ENCODE measurements at places on chromosomes 6 and 20. TPM values are rescaled to one million over a fixed set of nuclear protein-coding genes. Genes with fewer than 3 reads are reported as not detected.
A peak's percentile ranks its signal among the peaks of the same experiment; 100 is the strongest.

DNA sequence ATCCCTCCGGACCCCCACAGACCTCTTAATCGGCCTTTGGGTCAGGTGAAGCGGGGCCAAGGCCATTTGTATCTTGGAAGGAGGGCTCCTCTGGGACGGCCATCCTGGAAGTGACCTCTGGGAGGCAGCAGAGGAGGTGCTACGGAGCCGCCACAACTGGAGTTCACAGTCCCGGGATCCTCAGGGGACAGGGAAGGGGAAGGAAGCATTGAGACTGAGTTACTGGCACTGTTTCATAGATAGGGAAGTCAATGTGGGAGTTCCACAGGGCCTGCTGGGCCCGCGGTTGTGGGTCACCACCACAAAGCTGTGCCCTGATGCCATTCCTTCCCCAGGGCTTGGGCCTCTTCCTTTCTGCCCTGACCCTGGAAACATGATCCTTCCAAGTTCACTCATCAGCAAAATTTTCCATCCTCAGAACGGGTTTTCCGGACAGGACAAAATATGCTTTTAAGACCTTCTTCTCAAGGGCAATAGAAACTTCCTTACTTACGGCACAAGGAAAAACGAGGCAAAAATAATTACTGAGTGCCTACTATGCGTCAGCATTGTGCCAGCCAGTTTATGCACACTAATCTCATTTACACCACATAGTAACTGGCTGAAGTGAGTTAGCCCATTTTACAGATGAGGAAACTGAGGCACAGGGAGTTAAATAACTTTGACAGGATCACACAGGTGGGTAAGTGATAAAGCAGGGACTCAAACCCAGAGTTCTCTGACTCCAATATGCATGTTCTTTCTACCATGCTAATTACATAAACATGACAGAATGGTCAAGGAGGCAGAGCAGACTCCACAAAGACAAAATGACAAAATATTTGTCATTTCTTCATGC lies 143.8 kb downstream of the UNC5CL start:
- H3K36me3 ChIP-seq, result no peaks in the 10 kb centered on the region
- DNase-seq, result peak; percentile 43

DNA sequence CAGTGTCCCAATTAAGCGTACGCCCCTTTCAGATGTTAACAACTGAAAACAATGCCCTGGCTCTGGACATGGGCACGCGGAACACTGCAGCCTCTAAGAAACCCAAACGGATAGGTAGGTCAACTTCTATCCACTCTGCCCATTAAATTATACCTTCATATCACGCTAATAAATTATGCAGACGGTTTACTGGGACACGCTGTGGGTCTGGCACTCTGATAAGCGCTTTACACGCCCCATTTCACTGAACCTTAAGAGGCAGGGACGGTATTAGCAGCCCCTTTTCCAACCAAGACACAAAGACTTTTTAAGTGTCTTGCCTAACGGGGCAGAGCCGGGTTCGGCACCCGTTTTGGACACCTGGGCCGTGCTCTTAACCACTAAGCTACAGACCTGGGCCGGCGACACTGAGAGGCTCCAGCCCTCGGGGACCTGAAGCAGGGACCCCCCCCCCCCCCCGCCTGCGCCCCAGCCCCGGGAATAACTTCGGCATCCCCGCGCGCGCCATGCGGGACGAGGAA lies 744 bp downstream of the STAU1 start:
- H3K27ac ChIP-seq, result peak overlapping the region; percentile 77
- H3K27me3 ChIP-seq, result peaks cover 5% of the 10 kb centered on the region
- no peak for DNase-seq
- H3K36me3 ChIP-seq, result no peaks in the 10 kb centered on the region

DNA sequence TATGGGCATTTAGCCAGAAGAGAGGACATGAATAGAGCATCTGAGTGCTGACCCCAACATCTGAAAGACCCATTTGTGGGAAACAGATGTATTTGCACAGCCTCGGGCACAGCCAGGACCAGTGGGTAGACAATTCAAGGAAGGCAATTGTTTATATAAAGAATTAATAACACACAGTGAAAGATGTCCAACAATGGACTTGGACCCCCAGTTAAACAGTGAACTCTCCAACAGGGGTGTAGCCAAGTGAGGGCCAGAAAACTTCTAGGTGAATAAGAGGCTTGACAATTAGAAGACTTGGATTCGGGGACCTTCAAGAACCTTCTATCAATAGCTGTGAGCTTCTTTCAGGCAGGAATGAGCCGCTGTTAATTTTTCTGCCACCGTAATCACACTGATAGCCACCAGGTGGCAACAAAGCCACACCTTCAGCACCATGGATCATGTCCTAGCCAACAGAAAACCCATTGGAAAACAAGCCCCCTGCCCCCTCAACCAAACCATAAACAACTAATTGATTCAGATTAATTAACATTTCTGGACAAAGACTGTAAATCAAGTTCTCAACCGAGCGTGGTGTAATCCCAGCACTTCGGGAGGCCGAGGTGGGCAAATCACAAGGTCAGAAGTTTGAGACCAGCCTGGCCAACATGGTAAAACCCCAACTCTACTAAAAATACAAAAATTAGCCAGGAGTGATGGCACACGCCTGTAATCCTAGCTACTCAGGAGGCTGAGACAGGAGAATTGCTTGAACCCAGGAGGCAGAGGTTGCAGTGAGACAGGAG lies 8.8 kb upstream of the SRSF6 start:
- no peaks in the 10 kb centered on the region for H3K27me3 ChIP-seq
- H3K4me3 ChIP-seq, result peak overlapping the region; percentile 49
- H3K4me1 ChIP-seq, result peaks cover 65% of the 10 kb centered on the region
- peak; percentile 70 for DNase-seq

DNA sequence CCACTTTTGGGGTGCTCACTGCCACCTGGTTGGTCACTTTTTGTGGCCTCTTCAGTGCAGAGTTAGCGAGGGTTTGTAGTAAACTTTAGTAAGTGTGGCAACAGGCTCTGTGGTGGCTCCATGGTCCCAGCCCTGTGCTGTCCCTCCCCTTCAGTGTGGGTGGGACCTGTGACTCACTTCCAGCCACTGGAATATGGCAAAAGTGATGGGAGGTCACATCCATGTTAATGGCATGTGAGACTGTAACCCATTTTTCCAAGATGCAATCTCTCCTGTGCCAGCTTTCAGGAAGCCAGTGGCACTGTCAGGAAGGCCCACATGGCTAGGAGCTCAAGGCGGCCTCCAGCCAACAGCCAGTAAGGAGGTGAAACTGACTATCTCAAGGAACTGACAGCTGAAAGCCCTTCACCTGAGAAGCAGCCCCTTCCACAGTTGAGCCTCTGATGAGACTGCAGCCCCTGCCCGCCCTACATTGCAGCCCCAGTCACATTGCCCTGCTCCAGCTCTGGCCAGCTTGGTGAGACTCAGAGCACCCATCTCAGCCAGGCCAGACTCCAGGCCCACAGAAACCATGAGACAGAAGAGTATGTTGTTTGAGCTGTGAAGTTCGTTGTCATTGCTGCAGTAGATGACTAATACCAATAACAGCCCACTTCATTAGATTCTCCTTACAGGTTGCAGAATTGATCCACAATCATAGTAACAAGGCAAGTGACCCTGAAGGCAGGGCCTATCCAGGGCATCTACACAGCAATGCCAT lies 13.1 kb upstream of the CST7 start:
- H3K36me3 ChIP-seq, result no peaks in the 10 kb centered on the region
- no peak overlapping the region for H3K4me3 ChIP-seq
- no peaks in the 10 kb centered on the region for H3K4me1 ChIP-seq

DNA sequence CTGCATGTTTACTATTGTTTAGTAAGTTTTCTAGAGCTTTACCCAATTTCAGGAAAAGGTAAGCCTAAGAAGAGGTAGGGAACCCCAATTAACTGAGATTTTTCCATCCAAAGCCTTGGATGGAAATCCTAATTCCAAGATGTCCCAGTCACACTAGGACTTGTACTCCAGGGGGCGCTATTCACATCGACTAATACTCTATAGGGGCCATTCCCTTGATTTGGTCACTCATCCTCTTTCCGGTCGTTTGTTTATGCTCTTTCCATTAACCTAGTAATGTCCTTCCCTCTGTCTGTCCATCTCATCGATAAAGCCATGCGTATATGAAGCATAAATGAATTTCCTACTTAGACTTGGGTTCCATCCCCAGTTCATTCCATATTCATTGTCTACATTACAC lies 80.8 kb upstream of the FUCA2 start:
- no peaks in the 10 kb centered on the region for H3K4me1 ChIP-seq
- no peak overlapping the region for H3K4me3 ChIP-seq
- no peak overlapping the region for H3K27ac ChIP-seq
- no peaks in the 10 kb centered on the region for H3K27me3 ChIP-seq

DNA sequence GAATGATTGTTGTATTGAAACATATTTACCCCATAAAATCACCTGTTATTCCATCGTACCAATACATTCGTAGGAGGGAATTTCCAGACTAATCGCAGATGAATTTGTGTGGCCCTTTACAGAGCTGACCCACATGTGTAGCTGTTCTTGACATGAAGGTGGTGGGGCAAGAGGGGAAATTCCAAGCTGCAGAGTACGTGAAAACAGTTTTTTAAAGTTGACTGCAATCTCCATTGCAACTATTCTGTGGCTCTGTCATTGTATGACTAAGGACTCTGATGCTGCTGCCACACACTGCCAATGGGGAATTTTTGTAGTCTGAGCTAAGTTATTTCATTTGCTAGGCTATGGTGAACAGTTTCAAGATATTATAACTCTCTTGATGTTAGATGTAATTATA lies 46.4 kb upstream of the ADTRP start:
- H3K4me3 ChIP-seq, result no peak overlapping the region
- DNase-seq, result no peak
- no peaks in the 10 kb centered on the region for H3K36me3 ChIP-seq
- H3K27me3 ChIP-seq, result 0 out of 2 replicates have a peak, but pooled peaks cover 3% of the 10 kb centered on the region
- H3K4me1 ChIP-seq, result no peaks in the 10 kb centered on the region
- no peak overlapping the region for H3K27ac ChIP-seq

DNA sequence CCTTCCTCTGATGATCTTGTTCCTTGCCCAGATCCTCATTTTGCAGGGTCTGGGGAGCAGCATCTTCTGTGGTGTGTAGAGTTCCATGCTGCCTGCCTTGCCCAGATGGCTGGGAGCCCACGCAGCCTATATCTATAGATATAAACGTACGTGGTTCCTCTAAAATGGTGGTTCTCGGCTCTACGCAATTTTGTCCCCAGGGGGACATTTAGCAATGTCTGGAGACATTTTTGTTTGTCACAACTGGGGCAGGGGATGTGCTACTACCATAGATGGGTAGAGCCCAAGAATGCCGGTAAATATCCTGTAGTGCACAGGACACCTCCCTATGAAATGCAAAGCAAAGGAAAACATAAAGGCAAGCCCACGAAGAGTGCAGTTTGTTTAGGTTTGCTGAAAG lies 98.4 kb upstream of the SPACA1 start:
- H3K27ac ChIP-seq, result no peak overlapping the region
- no peak for DNase-seq
- H3K27me3 ChIP-seq, result no peaks in the 10 kb centered on the region
- no peaks in the 10 kb centered on the region for H3K36me3 ChIP-seq

DNA sequence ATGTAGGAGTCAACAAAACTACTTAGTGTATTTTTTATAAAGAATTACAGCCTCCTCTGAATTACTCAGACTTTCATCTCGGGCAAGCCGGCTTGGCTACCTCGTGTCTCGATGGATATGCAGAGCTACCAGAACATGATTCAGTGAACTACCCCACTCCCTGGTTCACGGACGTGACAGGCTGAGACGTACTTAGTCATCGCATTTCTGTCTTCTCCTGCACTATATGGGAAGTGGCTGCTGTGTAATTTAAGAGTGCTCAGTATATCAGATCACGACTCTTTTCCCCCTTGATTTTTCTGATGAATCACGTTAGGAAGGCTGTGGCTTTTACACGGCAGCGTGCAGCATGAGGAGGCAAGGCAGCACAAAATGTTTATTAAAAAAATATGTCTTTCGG lies 302.7 kb upstream of the ZFP64 start:
- H3K27me3 ChIP-seq, result no peaks in the 10 kb centered on the region
- no peak for DNase-seq
- H3K4me1 ChIP-seq, result no peaks in the 10 kb centered on the region
- no peak overlapping the region for H3K27ac ChIP-seq

DNA sequence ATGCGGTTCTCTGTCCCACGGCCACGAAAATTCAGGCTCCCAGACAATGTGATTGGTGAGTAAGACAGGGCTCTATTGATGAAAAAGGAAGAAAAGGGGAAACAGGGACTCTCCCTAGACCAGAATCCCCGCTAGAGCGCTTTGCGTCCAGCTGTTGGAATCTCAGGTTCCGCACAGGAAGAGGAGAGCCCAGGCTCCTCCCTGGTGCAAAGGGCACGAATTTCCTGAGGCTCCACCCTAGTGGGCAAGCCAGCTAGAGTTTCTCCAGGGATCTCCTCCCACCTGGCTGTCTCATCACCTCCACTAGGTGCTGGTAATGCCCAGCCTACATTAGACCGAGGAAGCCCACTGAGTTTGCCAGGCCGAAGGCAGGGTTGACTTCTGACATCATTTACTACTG lies 135.9 kb upstream of the SOX4 start:
- peaks cover 55% of the 10 kb centered on the region for H3K4me1 ChIP-seq
- H3K27me3 ChIP-seq, result no peaks in the 10 kb centered on the region
- H3K4me3 ChIP-seq, result 0 out of 2 replicates have a peak overlapping the region, but pooled peaks have one; percentile 26
- H3K27ac ChIP-seq, result no peak overlapping the region

- H3K4me3 ChIP-seq, result no peak overlapping the region
- no peaks in the 10 kb centered on the region for H3K27me3 ChIP-seq
- H3K36me3 ChIP-seq, result no peaks in the 10 kb centered on the region
- H3K27ac ChIP-seq, result no peak overlapping the region
- no peaks in the 10 kb centered on the region for H3K4me1 ChIP-seq
- no peak for DNase-seq
Measured at GRCh38 chr6:73156793-73157767, 68.2 kb downstream of the KHDC1L start.

DNA sequence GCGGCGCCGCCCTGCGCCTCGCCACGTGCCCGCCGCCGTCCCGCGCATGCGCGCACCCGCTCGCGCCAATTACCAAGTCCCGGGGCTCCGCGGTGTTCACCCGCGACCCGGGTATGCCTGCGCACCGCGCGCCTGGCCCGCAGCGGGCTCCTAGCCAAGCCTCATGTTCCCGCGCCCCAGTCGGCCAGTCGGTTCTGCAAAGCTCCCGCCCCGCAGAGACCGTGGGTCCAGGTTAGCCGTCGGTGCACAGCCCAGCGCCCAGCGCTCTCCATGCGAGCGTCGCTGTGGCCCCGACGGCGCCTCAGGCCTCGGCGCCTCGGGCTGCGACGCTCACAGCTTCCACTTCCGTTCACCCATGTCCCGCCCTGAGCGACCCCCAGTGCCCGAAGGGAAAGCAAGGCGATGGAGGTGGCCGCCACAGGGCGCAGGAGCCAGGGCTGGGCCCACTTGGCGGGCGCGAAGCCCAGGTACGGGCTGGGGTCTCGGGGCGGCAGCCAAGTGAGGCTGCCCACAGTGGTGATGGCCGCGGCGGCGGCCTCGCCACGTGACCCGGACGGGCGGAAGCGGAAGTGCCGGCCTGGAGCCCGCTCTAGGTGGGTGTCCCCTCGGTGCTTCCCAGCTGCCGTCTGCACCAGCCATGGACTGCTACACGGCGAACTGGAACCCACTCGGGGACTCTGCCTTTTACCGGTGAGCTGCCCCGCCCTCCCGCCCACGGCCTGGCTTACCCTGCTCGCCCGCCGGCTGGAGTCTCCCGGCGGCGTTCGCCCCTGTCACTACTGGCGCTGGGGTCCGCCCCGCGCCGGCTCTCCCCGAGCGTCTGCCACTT lies at the start of the genes PCED1A and VPS16:
Gene PCED1A (minus strand): TSS at position 518 of the 829 bp plus-strand sequence. CDS start 743 bp downstream, outside the sequence.
Gene VPS16 (plus strand): TSS at position 608 of the 829 bp plus-strand sequence. CDS start 30 bp downstream, at position 638.
- peak; percentile 84 for DNase-seq
- peaks cover 4% of the 10 kb centered on the region for H3K36me3 ChIP-seq
- H3K4me3 ChIP-seq, result peak within 1 kb of the TSS; percentile 71
- H3K4me1 ChIP-seq, result peaks cover 37% of the 10 kb centered on the region
- no peaks in the 10 kb centered on the region for H3K27me3 ChIP-seq

Gene SLC13A3
- 76.0 TPM for polyA plus RNA-seq

Gene CRYBG1
- polyA plus RNA-seq, result 5.9 TPM

Gene KIFC1
- 20.4 TPM for polyA plus RNA-seq

Gene EFCAB8
- polyA plus RNA-seq, result not detected

Measured in HepG2 (cell line).